ENCODE measurements at places on chromosomes 6 and 20.
A peak's percentile ranks its signal among the peaks of the same experiment; 100 is the strongest.

DNA sequence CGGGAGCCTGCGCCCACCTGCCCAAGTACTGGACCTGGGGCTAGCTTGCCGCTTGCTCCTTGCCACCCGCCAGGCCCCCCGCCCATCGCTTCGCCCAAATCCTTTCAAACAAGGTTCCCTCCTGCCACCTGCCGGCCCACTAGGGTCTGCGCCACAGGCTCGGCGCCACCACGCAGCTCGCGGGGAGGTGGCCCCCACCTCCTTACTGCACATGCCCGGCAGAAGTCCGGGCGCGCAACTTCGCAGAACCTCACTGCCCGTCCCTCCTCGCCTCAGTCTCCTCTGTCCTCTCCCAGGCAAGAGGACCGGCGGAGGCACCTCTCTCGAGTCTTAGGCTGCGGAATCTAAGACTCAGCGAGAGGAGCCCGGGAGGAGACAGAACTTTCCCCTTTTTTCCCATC, 11.2 kb downstream of the GNAS-AS1 start:
- DNase-seq: peak; percentile 47

DNA sequence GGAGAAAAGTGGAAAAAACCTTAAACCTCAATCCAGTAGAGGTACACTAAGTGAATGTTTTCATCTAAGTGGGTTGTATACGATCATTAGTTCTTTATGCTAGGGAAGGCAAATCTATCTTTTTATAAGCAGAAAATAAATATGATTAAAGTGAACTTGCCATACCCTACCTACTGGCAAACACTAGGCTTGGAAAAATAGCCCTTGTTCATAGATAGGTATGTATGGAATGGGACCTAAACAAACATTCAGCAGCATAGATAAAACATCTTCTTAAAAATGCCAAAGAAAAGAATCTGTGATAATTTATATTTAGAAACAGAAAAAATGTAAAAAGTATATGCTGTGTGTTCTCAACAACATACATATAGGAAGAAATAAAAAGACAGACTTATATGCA, 18.8 kb downstream of the REV3L start:
- DNase-seq: no peak

DNA sequence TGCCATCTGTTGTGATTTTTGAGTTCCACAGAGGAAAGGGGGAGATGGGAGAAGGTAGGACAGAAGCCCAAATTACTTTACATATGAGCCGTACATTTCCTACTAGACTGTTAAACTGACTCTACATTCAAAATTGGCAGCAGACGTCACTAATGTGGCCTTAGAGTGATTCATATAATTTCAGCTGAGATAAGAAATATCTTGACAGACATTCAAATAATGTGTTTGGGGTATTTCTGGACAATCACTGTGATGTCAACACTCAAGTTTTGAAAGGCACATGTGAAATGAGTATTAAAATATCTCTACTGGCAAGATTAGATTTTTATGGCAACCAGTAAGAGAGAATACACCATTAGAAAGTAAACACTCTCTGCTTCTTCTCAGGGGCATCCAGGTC, 104.0 kb downstream of the MTFR2 start:
- no peak for DNase-seq

- DNase-seq: no peak
These were observed 105.4 kb downstream of the REV3L start for GRCh38 chr6:111377558-111378120.

GRCh38 chr20:9302091-9302462, 212.3 kb upstream of the LAMP5 start:
- no peak for DNase-seq

GRCh38 chr6:28901831-28902230, 22.0 kb downstream of the TRIM27 start:
- no peak for DNase-seq

DNA sequence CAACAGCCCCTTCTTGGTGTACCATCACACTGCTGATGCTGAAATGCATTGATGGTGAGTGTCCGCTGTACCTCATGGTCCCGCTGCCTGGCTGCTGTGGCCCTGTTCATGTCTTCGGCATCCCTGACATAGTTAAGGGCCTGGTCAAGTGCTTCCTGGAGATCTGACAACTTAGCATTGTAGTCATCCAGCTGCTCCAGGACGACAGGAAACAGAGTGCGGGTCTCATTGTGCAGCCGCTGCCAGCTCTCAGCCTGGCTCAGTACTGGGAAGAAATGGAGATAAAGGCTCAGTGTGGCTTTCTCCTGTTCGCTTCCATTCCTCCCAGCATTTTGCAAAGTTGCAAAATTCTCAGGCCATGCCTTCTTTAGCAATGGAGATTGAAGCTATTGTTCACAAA, 81.8 kb downstream of the LAMA4 start:
- DNase-seq: no peak

GRCh38 chr20:856361-856775, 22.9 kb downstream of the FAM110A start:
- peak; percentile 31 for DNase-seq

GRCh38 chr6:139204978-139205377, 70.1 kb downstream of the HECA start:
- DNase-seq: no peak

DNA sequence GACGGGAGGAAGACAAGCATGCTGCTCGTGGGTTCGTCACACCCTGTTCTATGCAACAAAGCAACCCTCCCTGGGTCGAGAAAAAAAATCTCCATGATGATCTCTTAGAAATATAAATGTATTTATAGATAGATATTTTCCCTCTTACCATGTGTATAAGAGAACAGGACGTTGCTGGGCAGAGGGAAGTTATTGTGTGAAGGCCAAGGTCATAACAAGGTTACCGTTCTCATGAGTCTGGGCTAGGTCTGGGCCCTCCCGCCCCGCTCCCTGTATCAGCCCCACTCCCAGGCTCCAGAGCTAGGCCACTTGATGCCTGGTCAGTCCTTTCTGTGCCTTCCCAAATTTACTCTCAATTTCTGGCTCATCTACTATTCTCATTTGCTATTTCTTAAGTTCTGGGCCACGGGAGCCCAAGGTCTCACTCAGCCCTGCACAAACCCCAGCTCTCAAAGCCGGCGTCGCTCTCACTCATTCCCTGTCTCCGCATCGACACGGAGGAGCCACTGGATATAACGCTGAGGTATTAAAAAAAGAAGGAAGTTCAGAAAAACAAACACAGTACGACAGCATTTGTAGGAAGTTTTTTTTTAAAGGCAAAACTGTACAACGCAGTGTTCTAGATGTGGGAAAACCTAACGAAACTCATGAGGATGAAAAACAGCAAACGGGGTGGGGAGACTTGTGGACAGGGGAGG, 96.8 kb downstream of the PSMG4 start:
- DNase-seq: peak; percentile 21

DNA sequence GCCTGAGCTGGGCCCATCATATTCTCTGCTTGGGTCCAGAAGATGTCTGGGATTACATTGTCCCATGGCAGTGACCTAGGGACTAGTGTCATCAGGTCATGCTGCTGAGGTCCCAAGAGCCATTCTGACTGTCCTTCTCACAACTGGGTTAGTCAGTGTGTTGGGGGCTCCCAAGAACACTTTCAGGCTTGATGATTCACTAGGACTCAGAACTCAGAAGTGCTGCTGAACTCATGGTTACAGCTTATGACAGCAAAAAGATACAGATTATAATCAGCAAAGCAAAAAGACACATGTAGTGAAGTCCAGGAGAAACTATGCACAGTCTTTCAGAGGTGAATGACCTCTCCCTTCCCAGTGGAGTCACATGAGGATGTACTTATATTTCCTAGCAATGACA, 107.8 kb downstream of the SYNE1 start:
- DNase-seq: no peak

- DNase-seq: no peak
These were observed 608.4 kb upstream of the SYNCRIP start for GRCh38 chr6:86251106-86251505.

- DNase-seq: no peak
These were observed 30.1 kb downstream of the RIMS4 start for GRCh38 chr20:44780226-44780625.

DNA sequence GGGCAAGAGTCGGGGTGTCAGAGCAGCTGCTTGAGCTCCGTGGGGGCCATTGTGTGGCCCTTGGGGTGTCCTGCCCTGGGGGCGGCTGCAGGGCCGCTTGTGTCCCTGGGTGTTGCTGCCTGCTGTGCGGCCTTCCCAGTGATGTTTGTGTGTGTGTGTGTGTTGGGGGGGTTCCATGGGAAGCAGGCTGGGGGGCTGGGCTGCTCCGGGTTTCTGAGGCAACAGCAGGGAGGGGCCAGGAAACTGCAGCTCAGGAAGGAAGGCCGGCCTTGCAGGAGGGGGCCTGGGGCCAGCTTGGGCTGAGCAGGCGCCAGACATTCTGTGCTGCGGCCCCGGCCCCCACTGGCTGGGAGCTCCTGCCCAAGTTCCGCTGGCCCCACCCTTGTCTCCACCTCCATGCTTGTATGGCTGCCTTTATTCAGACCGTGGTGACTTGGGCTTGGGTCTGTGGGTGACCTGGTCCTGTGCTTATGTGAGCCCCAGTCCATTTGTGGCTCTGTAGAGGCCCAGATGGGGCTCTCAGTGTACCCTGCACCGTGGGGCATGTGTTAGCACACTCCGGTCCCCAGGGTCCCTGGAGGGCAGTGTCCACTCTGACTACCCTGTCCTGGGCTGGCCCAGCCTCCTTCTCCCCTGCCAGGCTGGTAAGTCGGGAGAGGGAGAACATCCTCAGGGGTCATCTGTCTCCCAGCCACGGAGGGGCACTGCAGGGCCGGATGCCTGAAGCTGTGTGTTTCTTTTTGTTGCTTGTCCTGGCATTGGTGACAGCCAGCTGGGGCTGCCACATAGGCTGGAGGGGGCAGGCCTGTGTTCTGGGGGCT, 4.6 kb upstream of the SOX18 start:
- DNase-seq: no peak

DNA sequence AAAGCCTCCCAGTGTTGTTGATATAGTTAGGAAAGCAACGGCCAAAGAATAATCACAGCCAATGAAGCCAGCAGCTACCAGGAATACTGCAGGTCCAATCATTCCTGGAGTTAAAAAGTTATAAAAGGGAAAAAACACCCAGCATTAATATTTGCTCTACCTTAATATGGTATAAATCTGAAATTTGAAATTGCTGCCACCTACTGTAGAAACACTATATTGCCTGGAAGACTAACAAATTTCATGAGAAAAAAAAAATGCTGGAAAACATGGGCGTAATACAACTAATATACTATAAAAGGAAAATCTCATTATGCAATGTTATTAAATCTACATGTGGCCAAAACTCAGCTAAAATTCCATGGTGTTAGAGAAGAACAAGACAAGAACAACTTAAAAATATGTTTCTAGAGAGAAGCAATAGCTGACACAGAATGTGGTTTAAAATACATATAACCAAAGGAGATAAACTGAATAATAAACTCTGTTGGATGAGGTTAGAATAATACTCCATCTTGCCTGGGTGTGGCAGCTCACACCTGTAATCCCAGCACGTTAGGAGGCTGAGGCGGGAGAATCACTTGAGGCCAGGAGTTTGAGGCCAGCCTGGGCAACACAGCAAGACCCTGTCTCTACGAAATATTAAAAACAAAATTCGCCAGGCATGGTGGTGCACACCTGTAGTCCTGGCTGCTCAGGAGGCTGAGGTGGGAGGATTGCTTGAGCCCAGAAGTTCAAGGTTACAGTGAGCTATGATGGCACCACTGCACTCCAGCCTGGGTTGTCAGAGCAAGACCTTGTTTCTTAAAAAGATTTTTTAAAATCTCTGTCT, 43.1 kb downstream of the SLC17A5 start:
- no peak for DNase-seq

- DNase-seq: no peak
These were observed 25.2 kb downstream of the MANBAL start for GRCh38 chr20:37314617-37315016.

- DNase-seq: no peak
These were observed 84.5 kb upstream of the RIN2 start for GRCh38 chr20:19673575-19673974.

DNA sequence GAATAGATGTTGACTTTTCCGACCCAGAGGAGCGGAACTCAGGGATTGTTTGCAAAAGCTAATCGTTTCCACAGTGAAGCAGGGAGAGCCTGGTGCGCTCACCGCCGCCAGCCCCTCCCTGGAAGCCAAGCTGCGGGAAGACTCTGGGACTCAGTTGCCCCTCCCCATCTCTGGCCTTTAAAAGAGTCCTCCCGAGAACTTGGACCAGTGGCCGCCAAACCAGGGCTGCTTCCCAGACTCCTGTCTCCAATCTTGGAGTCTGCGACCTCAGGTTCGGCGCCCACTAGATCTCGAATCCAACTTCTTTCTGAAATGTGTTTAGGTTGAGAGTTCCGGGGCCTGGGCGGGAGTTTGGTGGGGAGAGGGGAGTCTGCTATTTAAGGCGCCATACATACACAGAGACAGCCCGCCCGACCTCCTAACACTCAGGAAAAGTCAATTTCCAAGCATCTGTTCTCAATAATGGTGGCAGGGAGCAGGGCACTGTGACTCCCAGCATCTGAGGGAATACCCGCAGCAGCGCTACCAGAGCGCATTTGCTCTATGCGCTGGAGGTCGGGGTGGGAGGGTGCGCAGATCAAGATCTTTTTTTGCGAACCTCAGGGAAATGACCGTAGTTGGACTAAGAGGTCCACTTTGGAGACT, 800 bp upstream of the GRIK2 start:
- DNase-seq: no peak

DNA sequence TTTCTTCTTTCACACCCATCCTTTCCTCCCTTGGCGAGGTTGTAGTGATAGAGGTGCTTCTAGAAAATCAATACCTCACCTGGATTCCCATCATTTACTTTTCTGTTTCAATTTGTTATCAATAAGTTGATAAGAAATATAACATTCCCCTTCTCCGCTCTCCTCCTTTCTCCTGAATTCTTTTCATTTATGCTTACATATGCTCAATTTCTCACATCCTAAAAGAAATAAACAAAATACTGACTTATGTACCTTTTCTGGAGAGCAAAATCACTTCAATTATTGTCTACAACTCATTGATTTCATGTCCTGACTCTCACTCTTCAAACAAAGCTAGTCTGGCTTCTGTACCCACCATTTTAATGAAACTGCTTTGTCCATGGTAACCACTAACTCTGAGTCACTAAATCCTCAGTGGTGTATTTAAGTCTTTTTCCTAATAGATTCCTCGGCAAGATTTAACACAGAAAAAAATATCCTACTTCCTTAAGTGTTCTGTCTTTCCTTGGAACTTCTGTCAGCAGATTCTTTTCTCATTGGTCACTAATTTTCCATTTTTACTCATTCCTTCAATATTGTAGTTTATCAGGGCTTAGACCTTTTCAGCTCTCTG, 289.6 kb downstream of the RFPL4B start:
- no peak for DNase-seq

- no peak for DNase-seq
These were observed 109.0 kb downstream of the UNC5CL start for GRCh38 chr6:40930045-40930444.

DNA sequence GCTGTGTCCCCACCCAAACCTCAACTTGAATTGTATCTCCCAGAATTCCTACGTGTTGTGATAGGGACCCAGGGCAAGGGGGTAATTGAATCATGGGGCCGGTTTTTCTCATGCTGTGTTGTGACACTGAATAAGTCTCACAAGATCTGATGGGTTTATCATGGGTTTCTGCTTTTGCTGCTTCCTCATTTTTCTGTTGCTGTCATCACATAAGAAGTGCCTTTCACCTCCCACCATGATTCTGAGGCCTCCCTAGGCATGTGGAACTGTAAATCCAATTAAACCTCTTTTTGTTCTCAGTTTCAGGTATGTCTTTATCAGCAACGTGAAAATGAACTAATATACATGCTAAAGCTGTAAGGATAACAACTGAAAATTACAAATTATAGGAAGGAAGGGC, 88.3 kb downstream of the CDYL start:
- no peak for DNase-seq

GRCh38 chr6:35184580-35185301, 29.0 kb upstream of the SCUBE3 start:
- no peak for DNase-seq

GRCh38 chr6:1479095-1479494, 89.7 kb downstream of the FOXF2 start:
- no peak for DNase-seq

GRCh38 chr6:44496665-44497369, 109.3 kb downstream of the CDC5L start:
- DNase-seq: no peak
